Fibroblast of the conjunctiva (primary cell): ENCODE measurements at places on chromosomes 5 and 9.

- no peak for DNase-seq
Observed at GRCh38 chr9:29208670-29209069, 1635.4 kb upstream of the C9orf72 start.

DNA sequence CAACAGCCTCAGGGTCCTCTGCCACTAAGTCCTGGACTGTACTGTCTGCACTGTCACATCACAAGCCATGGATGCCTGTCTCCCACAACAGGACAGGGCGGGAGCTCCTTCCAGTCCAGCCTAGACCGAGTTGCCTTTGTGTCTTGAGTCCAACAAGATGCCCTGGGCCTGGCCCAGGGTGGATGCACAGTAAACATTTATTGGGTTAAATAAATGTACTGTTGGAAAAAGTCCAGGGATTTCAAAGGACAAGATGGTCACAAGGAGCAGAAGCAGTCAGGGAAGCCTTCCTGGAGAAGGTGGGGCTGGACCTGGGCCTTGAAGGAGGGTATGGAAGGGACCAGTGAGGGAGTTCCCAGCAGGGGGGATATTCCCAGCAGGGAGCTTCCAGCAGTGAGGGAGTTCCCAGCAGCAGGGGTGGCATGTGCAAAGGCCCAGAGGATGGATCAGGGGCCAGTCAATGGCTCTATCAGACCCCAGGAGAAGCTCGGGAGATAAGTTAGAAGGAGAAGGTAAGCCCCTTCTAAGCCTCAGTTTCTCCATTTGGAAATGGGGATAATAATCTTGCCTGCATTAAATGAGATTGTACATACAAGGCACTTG, 72.7 kb upstream of the NEURL1B start:
- no peak for DNase-seq

DNA sequence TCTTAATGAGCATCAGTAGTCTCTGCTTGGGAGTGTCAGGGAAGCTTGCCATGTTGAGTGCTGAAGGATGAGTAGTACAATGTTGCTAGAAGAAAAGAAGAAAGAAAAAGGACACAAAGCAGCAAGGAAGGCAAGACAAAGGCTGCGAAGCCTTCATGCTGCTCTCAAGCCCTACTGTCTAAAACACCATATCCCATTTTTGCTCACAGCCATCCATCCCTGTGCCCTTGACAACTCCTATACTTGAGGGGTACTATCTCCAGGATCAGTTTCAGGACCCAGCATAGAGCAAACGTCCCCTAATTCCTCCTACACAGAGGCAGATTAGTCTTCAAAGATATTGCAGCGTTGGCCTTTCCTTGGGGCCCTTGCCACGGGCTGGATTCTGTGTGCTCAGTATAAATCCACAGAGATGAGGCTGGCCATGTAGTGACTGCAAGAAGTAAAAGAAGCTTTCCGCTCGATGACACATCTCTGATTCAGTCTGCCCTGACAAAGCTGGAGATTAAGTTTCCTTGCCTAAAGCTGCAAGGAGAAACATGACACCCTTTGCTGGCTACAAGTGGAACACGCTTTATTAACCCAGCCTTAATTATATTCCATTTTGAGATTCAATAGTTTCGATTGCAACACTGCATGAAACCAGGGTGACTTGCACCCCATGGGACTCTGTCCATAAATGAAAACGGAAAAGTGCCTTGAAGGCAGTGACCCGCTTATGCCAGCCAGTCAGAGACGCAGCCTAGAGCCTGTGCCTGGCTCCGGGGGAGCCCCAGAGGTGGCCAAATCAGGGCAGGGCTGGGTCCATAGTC, 304.6 kb downstream of the ACTL7B start:
- DNase-seq: peak; percentile 88

GRCh38 chr9:136223871-136224640, 19.1 kb upstream of the LHX3 start:
- no peak for DNase-seq

DNA sequence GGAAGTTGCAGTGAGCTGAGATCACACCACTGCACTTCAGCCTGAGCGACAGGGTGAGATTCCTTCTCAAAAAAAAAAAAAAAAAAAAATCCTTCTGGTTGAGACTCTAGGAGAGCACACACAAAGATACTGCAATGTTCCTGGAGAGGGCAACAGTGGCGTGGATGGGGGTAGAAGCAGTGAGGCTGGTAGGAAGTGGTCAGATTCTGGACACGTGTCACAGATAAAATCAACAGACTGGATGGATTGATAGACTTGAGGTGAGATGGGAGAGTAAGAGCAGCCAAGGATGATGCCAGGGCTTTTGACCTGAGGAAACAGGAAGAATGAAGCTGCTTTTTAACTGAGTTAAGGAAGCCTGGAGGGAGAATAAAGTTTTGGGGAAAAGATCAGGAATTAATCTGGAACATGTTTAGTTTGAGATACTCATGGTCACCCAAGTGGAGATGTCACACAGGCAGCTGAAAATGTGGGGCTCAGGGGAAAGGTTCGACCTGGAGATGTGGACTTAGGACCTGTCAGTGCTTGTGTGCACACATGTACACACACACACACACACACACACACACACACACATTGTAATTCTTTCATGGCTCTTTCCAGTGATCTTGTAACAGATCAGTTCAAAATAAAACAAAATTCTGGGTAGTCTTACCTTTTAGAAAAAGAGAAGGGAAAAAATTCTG, 88.1 kb downstream of the FANCC start:
- DNase-seq: no peak

DNA sequence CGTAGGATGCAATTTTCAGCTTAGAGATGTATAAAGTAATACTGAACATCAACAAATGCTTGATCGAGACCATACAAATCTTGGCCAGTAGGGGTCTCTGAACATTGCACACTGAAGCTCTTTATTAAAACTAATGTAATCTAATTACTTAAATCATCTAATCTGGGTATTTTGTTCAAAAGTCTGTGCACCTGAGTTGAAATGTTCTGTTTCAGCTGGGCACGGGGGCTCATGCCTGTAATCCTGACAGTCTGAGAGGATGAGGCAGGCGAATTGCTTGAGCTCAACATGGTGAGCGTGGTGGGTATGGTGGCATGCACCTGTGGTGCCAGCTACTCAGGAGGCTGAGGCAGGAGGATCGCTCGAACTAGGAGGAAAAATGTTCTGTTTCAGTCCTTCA, 41.0 kb downstream of the ESM1 start:
- DNase-seq: peak; percentile 24

DNA sequence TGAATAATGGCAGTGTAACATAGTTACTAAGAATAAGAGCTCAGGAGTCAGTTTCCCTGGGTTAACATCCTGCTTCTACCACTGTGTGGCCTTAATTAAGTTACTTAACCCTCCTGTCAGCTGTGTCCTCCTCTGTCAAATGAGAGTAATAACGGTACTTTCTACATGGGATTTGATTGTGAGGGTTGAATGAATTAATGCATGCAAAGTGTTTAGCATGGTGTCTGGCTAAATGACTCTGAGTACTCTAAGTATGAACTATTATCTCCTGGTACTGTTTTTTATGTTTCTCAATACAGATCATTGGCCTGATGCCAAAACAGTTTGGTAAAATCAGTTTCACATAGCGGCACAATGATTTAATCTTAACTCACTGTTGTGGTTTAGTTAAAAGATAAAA, 19.6 kb downstream of the ZNF131 start:
- DNase-seq: no peak

- no peak for DNase-seq
Observed at GRCh38 chr5:88724201-88724600, 158.8 kb downstream of the MEF2C start.

DNA sequence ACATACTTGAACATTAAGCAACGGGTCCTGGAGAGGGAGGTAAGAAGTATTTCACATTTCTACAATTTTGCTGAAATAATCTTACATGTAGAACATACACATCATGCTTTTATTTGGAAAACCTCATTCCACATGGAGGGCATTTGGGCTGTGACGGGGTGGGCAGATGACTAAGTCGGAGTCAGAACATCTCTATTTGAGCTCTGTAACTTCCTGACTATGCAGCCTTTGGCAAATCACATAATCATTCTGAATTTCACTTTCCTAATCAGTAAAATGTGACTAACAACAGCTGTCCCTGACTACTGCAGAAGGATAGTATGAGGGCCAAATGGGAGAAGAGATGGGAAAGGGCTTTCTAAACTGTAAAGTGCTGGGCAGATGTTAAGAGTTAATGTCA, 17.1 kb upstream of the IL6ST start:
- peak; percentile 77 for DNase-seq

- DNase-seq: no peak
Observed at GRCh38 chr5:180908998-180909731, 10.2 kb downstream of the BTNL8 start.

DNA sequence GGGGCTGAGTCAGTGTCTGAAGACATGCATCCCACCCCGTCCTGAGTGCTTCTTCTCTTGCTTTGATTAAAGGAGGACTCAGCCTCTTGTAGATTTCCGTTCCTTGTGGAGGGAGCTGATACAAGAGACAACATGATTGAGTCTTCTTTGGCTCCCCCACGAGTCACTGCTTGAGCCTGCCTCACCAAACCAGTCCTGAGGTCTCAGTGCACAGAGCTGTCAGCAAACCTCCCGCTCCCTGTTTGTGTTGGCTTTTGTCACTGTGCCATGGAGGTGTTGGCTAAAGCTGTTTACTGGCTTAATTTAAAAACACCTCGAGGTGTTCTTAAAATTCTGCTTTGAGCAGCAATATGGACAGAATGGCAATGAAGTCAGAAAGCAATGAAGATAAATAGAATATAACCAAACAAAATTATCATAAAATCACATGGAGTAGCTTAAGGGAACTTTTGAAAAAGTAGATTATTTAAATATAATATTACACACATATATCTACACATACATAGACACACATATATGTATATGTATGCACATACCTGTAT, 234.1 kb upstream of the ANKRD55 start:
- no peak for DNase-seq

GRCh38 chr9:115590011-115590410, 472.1 kb upstream of the TNC start:
- peak; percentile 92 for DNase-seq

- no peak for DNase-seq
Observed at GRCh38 chr5:89337-90286, 2.4 kb upstream of the PLEKHG4B start.

DNA sequence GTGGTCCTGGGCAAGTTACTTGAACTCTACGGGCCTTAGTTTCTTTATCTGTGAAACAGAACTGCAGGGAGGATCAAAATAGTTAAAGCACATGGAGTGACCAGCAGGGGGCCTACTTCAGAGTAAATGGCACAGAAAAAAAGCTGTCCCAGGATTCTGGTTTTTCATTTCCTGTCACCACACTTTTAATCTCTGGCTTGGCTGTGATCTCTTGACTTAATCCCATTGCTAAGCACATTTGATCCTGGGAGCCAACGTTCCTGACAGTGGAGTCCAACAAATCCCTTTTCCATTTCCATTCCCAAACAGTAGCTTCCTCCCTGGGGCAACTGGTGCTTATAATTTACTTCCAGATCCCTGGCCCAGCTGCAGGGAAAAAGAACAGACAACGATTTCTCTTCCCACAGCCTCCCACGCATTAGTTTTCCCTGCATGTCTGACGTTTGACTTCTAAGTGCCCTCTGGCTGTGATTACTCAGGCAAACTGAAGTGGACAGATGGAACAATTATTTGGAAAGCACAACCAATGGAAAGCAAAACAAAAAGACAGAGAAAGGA, 136.5 kb upstream of the STK32A start:
- DNase-seq: peak; percentile 8

DNA sequence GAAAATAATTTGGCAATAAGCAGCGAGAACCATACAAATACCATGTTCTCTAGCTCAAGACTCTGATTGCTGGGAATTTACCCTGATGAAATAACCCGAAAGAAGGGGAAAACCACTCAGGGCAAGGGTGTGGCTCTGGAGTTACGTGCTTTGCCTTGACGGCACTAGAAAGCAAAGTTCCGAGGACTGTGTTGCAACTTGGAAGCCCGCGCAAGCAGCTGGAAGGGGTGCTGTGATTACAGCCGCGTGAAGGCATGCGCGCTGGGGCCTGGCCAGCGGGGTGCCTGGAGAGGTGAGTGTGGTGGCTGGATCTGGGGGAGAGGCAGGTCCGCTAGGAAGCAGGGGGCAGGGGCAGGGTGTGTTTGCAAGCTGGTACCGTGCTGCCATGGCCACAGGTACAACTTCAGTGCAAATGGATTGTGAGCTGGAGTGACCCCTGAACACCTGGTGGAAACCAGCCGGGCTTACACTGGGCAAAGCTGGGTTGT, 52.6 kb upstream of the CNOT6 start:
- DNase-seq: peak; percentile 18

GRCh38 chr5:83430130-83431010, 41.2 kb upstream of the VCAN start:
- DNase-seq: peak; percentile 43

- no peak for DNase-seq
Observed at GRCh38 chr9:104556830-104557634, 11.9 kb upstream of the OR13C8 start.
